ENCODE measurements at places on chromosomes 5 and 9.

DNA sequence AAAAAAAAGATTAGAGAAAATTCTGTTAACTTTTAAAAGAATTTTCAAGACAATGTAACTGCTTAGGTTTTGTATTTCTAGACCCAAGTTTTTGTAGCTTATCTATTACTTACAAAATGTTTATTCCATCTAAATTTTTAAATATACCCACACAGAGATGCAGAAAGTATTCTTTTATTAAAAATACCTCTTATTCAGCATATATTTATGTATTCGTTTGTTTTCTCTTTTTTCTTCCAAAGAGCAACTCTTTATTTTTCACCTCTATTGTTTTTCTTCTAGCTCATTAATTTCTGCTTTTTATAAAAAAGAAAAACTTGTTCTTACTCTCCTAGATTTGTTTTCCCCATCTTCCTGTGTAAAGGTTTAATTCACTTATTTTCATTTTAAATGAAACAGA lies 180.3 kb downstream of the ZDHHC21 start:
- DNase-seq: no peak

GRCh38 chr9:133113949-133114885 lies 6.8 kb downstream of the RALGDS start:
- DNase-seq: peak; percentile 70

- DNase-seq: no peak
These were observed 42.1 kb downstream of the GABRA1 start for GRCh38 chr5:161889971-161890370.

- DNase-seq: no peak
These were observed 34.3 kb downstream of the PCA3 start for GRCh38 chr9:76798527-76798926.

DNA sequence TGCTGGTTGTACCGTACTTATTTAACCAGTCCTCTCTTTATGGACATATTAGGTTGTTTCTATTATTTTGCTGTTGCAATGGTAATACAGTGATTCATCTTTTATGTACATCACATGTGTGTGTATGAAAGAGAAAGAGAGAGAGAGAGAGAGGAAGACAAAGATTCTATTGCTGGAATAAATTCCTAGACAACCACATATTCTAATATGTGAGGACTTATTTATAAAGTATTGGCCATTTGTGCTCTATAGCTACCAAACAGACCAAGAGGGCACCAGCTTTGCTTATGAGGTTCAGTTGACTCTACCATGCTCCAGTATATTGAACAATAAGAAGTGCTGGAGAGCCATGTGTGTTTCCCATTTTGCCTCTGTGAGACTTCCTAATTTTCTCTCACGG lies 513.5 kb downstream of the DMAC1 start:
- no peak for DNase-seq

GRCh38 chr5:59354811-59355210 lies 538.7 kb downstream of the PDE4D start:
- DNase-seq: no peak

DNA sequence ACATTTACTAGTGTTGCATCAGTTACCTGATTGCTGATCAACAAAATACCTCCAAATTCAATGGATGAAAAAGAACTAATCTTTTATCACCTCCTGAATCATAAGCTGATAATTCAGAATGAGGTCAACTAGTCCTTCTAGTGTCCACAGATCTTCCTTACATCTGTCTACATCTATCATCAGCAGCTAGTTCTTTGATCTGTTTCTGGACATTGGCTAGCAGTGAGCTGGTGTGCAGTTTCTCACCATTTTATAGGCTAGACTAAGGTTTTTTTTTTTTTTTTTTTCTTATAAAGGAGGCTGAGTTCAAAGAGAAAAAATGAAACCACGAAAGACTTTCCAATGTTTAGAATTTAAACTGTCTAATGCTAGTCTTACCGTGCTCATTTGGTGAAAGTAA lies 534.3 kb upstream of the ST8SIA4 start:
- no peak for DNase-seq

DNA sequence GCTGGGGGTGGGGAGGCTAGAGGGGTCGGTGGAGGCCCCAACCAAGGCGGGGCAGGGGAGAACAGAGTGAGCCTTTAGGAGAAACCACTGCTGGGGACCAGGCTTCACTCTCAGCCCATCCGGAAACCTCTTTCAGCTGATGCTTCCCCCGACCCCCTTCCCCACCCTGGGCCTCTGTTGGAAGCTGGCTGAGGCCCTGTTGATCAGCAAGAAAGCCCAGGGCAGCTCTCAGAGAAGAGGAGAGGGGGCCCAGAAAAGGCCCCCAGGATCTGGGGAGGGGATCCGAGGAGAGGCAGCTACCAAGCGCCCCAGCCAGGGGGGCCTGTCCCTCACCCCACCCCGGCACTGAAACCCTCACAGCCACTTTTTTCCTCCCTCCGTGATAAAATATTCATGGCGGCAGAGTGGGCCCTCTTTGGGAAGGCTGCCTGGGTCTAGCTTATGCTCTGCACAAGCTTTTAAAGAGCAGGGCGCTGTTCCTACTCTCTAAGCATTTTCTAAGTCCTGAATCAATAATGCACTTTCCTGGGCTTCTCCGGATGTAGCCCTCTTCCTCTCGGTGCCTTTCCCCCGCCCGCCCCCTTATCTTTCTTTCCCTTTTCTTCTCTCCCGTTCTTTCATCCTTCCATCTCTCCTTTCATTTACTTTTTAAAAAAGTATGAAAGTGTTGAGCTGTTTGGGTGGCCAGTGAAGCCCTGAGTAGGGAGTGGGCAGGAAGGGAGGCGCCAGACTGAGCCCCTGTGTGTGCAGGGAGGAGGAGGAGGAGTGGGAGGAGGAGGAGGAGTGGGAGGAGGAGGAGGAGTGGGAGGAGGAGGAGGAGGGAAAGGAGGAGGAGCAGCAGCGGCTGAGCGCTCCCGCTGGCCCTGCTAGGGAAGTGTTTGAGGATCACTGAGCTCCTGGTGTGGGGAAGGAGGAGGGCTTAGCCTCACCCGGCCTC lies 23.5 kb downstream of the NTNG2 start:
- DNase-seq: no peak

GRCh38 chr5:172683264-172683644 lies 42.2 kb downstream of the NEURL1B start:
- DNase-seq: no peak

DNA sequence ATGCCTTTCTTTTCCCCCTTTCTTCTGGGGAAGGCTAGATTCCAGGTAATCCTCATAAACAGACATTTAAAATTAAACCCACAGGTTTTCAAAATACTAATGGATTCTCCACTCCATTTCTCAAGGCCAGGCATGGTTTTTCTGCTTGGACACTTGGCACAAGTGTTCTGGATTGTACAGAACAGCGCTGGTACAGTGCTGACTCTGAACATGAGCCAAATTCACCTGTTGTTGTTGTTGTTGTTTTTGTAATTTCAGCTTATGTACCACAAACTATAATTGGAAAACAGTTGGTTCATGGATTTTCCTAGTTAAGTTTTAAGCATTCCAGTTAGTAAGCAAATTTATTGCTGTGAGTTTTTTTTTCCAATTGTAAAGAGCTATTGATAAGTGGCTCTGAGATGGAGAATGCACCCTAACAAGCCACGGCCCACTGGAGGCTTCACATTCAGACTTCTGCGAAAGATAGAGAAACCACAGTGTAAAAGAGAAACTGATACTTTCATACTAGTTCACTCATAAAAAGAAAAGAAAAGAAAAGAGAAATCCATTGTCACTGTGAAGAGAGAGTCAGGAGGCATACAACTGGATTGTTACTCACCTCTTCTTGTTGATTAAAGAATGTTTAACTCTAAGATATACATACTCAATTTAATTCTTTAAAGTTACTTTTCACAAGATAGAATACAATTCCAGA lies 16.2 kb upstream of the ITGA1 start:
- no peak for DNase-seq

DNA sequence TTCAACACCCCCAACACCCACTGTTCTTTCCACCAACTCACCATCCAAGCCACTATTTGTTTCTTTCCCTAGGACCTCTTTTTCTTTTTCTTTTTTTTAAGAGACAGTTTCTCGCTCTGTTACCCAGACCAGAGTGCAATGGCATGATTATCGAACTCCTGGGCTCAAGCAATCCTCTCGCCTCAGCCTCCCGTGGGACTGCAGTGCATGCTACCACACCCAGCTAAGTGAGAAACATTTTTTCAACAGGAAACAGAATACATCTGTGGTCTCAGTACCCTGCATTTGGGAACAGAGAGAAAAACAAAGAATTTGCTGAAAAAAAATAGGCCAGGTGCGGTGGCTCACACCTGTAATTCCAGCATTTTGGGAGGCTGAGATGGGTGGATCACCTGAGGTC lies 24.6 kb downstream of the B4GALT1 start:
- DNase-seq: no peak

DNA sequence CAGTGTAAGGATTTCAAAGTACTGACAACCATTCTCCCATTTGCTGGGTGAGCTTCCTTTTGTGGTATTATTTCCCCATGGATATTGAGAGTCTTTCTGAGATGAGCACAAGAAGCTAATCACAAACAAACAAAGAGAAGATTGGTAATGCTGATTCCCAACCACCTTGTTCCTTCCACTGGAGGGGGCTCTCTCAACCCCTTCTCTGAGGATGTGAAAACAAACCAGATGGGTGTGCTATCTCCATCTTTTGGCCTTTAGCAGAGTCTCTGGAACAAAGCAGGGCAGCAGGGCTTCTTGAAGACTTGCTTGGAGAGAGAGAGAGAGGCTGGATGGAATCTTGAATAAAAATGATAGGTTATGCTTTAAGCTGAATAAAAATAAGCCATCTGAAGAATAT lies 576.7 kb upstream of the ZNF462 start:
- no peak for DNase-seq

DNA sequence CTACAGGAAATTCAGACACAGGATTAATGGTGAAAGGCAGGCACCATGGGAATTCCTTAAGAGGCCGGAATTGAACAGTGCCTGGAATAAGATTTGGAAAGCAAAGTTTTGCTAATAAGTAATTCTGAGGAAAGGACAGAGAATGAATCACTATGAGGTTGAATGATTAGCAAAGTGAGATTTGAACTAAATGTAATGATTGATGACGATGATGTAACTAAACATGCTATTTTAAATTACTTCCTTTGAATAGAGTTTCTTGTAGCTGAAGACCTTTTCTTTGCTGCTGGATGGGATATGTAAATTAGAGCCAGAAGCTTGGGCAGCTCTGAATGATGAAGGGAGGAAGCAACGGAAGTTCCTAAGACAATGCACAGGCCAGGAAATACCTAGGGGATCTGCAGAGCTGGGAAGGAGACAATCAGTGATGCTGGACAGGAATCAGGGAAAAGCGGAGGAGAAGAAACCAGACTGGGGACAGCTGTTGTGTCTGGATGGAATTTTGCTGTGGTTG lies 482.0 kb downstream of the PSAT1 start:
- no peak for DNase-seq

- no peak for DNase-seq
These were observed 128.9 kb downstream of the CPLANE1 start for GRCh38 chr5:37120270-37120669.

GRCh38 chr5:107809201-107810034 lies 138.7 kb upstream of the EFNA5 start:
- no peak for DNase-seq

DNA sequence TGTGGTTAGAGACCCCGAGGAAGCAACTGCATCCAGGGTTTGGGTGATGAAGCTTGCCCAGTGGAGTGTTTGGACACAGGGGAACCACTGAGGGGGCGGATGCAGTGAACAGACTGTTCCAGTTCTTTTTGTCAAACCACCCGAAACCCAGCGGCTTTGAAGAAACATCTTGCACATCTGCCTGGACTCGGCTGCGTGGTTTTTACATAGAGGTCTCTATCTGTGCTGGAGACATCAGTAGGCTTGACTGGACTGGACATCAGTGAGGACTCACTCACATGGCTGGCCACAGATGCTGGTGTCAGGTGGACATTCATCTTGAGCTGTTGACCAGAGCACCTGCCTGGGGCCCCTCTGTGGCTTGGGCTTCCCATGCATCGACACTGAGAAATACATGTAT lies 15.3 kb upstream of the SPATA31E1 start:
- no peak for DNase-seq

GRCh38 chr9:95081998-95082397 lies 235.5 kb downstream of the FANCC start:
- DNase-seq: no peak

All from PC-9 (cell line).